ENCODE measurements at places on chromosomes 4 and X.

GRCh38 chr4:48958582-48958981 lies 27.5 kb upstream of the CWH43 start:
- DNase-seq, result no peak

GRCh38 chr4:118743867-118744266 lies 58.7 kb downstream of the METTL14 start:
- no peak for DNase-seq

DNA sequence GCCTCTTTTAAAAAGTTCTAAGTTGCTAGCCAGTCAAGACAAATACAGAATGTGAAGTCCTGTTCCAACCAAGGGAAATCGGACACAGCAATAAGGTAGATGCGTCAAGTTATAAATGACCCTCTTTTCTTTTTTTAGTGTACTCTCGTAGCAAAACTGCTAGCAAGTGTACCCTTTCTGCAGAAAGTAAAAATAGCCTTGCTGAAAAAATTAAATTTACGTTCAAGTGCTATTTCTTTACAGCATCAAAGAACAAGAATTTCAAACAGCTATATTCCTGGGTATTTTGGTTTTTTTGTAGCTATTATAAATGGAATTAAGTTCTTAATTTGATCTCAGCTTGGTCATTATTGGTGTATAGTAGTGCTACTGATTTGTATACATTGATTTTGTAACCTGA lies 119.2 kb downstream of the NAA11 start:
- no peak for DNase-seq

GRCh38 chrX:13760426-13760825 lies 25.9 kb downstream of the OFD1 start:
- no peak for DNase-seq

- no peak for DNase-seq
These were observed 16.9 kb downstream of the SYNPO2 start for GRCh38 chr4:118905566-118905965.

GRCh38 chr4:142566243-142566642 lies 279.9 kb downstream of the INPP4B start:
- DNase-seq, result no peak

DNA sequence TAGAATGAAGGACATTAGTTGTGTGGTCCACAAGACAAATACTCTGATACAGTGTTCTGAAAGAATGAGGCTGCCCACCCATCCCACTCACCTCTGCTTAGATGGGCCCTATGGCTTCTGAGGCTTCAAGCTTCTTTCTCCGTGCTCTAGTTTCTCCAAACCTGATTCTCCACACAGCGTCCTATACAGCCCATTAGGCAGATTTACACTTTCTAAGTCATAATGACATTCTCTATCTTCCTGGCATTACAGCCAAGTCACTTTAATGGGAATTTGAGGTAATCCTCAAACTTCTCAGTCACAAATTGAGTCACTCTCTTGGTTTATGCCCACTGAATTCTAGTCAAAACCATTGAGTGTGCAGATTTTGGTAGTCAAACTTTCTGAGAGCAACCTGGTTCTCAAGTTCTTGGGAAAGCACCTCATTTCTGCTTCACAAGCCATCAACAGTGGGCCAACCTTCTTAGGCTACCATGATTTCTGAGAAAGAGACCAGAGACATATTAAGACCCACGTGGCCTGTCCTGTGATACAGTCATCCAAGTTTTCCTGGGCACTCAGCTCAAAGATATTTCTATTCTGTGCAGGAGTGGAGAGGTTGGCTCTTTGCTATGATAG lies 6.2 kb upstream of the SETD7 start:
- DNase-seq, result no peak

GRCh38 chr4:176066757-176067156 lies 1.1 kb downstream of the WDR17 start:
- DNase-seq, result no peak

DNA sequence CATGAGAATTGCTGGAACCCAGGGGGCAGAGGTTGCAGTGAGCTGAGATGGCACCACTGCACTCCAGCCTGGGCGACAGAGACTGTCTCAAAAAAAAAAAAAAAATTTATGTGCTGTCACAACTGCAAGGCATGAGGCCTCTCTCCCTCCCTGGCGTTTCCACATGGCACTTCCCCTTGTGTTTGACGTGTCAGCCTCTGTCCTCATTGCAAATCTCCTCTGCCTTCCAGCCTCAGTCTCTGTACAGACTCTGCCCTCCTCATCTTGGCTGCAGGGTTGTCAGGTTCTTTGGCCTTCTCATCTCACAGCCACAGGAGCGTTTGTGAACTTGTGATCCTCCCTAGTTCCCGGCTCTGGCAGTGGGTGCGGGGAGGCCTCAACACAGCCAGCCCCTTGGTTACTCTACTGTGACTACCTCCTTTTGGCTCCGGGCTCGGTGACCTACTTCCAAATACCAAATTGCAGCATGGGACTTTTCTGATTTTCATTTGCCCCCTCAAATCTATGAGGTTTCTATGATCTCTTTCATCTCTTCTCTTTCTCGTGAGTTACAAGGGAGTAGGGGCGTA lies 250.0 kb downstream of the CBR4 start:
- no peak for DNase-seq
